ENCODE measurements at places on chromosomes 2 and 18.

- DNase-seq = no peak
These were observed 124.6 kb downstream of the COPS8 start for GRCh38 chr2:237210297-237210696.

GRCh38 chr2:126059379-126059778 is 596.6 kb upstream of the GYPC start:
- no peak for DNase-seq

- peak; percentile 86 for DNase-seq
These were observed 127.6 kb upstream of the ZNF516 start for GRCh38 chr18:76622651-76623050.

DNA sequence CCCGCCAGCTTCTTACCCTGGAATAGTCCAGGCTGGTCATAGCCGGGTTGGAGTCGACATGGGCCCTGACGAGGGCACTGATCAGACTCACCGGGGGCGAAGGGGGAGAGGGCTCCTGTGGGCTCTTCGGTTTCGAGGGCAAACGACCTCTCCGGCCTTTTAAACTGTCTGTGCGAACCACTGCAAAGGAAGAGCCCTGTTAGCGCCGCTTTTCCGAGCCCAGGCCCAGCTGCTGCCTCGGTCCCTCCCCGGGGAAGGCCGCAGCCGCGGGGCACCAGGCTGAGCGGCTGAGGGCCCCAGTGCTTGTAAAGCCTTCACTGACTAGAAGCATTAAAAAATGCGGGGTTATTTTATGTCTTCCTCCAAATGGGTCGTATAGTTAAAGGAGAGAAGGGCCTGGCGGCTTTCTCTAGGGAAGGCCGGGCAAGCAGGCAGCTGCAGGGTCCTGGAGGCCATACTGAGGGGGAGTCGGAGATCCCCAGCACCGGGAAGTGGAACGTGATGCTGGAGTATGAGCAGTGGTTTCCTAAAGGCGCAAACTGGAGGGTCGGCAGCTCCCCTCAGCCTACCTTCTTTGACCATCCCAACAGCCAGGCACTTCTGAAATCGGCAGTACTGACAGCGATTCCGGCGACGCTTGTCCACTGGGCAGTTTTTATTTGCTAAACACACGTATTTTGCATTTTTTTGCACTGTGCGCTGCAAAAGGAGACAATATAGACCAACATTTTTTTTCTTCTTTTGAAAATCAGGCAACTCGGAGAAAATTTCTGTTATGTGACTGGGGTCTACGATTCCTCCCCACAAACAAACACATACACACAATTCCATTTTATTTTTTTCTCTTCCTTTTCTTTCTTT is 4.5 kb downstream of the NR4A2 start:
- no peak for DNase-seq

DNA sequence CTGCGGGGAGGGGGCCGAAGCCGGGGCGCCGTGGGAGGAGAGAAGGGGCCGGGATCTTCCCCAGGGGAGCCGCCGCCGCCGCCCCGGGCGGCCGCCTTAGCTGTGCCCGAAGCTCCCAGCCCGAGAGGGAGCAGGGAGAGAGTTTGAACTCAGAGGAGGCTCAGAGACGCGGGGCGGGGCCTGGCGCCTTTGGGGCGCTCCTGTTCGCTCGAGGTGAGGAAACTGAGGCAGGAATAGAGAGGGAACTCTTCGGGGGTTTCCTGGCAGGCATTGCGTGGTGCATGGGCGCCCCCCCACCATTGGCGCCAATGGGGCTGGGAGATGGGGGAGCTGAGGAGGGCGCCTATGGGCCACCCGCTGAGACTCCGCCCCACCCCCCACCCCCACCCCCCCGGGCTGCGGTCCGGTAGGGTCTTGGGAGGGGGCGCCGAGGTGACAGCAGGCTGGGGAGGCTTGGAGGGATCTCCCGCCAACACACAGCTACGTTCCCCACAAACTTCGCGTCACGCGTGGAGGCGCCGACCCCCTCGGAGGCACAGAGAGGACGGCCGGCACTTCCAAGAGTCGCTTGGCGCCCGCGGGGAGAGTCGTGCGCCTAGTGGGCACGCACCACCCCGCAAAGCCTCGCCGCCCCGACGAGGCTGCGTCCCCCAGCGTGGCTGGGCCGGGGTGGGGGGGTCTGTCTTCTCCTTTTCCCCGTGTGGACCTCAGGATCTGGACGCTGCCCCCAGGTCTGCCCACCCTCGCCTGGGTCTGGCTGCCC is 680 bp downstream of the CTDSP1 start:
- DNase-seq = no peak

GRCh38 chr2:138771534-138771933 is 8.7 kb downstream of the NXPH2 start:
- no peak for DNase-seq

Data from NCI-H1417 treated with DMSO at 0.1 percent for 48 hours (cell line).